ENCODE measurements at places on chromosomes 3 and 15. TPM values are rescaled to one million over a fixed set of nuclear protein-coding genes. Genes with fewer than 3 reads are reported as not detected.

Gene GPR87
- not detected for polyA plus RNA-seq

DNA sequence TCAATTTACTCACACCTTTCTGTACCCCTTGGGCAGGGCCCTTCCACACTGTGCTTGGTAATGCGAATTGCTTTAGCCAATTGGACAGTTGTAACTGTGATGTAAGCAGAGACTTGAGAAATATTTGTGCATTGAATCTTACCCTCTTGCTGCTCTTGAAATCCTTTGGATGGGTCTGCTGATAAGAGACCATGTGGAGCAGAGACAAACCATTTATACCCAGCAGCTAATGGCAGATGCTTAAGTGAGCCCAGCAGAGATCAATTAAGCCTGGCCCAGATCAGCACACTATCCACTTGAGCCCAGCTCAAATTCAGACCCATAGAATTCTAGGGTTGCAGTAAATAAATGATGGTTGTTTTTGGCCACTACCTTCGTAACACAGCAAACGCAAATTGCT is 19.3 kb downstream of the MUC13 start:
- no peaks in the 10 kb centered on the region for H3K4me1 ChIP-seq
- H3K36me3 ChIP-seq: no peaks in the 10 kb centered on the region
- no peak for DNase-seq
- H3K4me3 ChIP-seq: no peak overlapping the region
- no peaks in the 10 kb centered on the region for H3K27me3 ChIP-seq

- no peak overlapping the region for H3K4me3 ChIP-seq
- H3K36me3 ChIP-seq: no peaks in the 10 kb centered on the region
- no peaks in the 10 kb centered on the region for H3K4me1 ChIP-seq
- H3K27ac ChIP-seq: no peak overlapping the region
These were observed 8.2 kb upstream of the DUSP7 start for GRCh38 chr3:52064561-52064960.

- H3K4me3 ChIP-seq: no peak overlapping the region
- H3K4me1 ChIP-seq: no peaks in the 10 kb centered on the region
- H3K27ac ChIP-seq: no peak overlapping the region
- no peaks in the 10 kb centered on the region for H3K27me3 ChIP-seq
These were observed 72.2 kb downstream of the NR1D2 start for GRCh38 chr3:24017305-24017704.

Gene PRSS50
- polyA plus RNA-seq: 1.1 TPM

GRCh38 chr15:31799715-31800321 is 230.5 kb upstream of the CHRNA7 start:
- H3K4me3 ChIP-seq: no peak overlapping the region
- H3K36me3 ChIP-seq: no peaks in the 10 kb centered on the region
- no peak overlapping the region for H3K27ac ChIP-seq

DNA sequence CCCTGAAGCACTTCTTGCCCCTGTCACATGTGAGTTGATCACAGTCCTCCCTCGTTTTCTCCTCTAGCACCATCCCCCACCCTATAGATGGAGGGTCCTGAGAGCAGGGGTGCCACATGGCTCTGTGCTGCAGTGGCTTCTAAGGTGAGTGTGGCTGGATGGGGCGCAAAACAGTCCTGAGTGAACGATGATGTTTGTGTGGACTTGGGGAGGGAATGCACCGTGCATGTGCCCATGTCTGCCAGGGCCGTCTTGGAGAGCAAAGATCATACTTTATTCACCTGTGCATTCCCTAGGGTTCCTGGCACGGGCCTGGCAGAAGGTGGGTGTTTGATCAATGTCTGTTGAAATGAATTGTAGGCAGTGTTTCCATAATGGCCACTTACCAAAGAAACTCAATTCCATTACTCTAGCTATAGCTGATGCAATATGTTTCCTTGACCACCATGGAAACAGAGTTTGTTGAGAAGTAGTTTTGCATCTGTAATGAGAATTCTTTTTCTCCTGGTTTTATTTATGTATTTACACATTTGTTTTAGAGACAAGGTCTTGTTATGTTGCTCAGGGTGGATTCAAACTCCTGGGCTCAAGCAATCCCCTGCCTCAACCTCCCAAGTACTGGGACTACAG is 58.0 kb downstream of the ABTB1 start:
- no peaks in the 10 kb centered on the region for H3K36me3 ChIP-seq
- no peak overlapping the region for H3K27ac ChIP-seq
- H3K4me1 ChIP-seq: peaks cover 69% of the 10 kb centered on the region
- DNase-seq: no peak
- H3K4me3 ChIP-seq: no peak overlapping the region

DNA sequence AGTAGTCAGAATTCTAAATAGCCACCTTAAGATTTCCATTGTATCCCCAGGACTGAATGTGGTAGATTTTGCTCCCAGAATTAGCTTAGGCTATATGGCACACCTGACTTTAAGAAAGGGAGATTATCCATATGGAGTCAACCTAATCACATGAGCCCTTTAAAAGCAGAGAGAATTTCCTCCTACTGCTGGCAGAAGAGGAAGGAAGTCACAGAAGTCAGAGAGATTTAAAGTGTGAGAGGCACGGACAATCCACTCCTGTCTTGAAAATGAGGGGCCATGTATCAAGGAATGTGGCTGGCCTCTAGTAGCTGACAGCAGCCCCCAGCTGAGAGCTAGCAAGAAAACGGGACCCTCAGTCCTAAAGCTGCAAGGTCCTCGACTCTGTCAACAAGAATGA is 26.8 kb downstream of the LRRC31 start:
- H3K27me3 ChIP-seq: no peaks in the 10 kb centered on the region
- H3K4me1 ChIP-seq: no peaks in the 10 kb centered on the region
- no peak for DNase-seq
- no peaks in the 10 kb centered on the region for H3K36me3 ChIP-seq
- no peak overlapping the region for H3K27ac ChIP-seq

Gene ST3GAL6
- polyA plus RNA-seq: 23.0 TPM

Gene CA12
- polyA plus RNA-seq: 1.9 TPM

DNA sequence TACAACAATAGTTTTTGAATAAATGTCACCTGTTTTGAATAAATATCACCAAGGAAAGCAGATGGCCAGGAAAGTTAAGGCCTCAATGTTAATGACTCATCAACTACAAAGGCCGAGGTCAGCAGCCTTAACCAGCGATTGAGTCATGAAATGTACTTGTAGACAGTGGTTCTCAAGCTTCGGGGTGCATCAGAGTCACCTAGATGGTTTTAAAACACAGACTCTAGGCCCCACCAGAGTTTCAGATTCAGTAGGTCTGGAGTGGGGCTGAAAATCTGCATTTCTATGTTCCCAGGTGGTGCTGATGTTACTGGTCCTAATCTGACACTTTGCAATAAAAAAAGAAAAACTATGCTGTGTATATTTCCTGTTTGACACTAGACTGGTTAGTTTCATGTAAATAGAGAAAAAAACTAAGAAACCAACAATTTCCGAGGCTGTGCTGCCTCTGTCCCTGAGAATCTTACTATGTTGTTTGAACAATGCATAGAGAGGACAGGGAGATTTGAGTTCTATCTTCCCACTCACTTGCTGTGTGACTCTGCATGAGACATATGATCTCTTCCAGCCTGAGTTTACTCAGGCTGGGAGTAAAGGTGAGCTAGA is 9.8 kb downstream of the RAB27A start:
- H3K4me3 ChIP-seq: no peak overlapping the region
- no peaks in the 10 kb centered on the region for H3K36me3 ChIP-seq
- no peaks in the 10 kb centered on the region for H3K27me3 ChIP-seq

DNA sequence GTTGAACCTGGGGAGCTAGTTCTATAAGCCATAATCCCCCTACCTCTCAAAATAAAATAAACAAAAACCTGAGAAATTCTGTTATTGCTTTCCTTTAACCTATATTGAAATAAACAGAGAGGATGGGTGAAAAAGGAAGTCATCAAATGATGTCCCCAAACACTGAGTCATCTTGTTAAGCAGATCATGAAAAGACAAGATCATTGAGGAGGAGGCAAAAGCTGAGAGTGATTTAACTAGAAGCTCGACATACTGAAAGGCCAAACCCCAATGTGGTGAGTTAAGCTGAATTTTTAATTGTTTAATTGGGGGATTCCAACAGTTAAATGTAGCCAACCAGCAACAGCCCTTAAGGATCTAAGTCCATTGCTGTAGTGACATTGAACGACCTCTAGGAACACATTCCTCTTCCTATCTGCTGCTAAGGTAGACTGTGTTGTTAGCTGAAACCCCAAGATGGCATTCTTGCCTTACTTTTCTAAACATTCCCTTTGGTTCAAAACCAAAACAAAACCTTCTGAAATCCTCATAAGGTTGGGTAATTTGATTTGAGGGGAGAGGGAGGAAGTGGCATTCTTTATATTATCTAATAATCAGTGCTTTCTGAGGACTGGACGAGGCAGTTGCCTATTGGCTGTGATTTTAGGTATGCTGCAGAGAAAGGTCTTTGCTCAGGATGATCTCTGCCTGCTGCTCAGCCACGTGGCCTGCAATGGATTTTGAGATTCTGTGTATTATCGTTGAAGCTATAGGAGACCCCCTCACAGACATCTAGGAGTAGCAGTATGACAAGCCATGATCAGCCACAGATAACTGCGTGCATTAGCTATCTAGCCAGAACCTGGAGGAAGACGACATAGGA is 62.7 kb upstream of the BNIP2 start:
- no peaks in the 10 kb centered on the region for H3K4me1 ChIP-seq
- peaks cover 13% of the 10 kb centered on the region for H3K27me3 ChIP-seq
- no peak overlapping the region for H3K27ac ChIP-seq
- no peak for DNase-seq
- no peak overlapping the region for H3K4me3 ChIP-seq

Gene SCAANT1
- 1.5 TPM for polyA plus RNA-seq

DNA sequence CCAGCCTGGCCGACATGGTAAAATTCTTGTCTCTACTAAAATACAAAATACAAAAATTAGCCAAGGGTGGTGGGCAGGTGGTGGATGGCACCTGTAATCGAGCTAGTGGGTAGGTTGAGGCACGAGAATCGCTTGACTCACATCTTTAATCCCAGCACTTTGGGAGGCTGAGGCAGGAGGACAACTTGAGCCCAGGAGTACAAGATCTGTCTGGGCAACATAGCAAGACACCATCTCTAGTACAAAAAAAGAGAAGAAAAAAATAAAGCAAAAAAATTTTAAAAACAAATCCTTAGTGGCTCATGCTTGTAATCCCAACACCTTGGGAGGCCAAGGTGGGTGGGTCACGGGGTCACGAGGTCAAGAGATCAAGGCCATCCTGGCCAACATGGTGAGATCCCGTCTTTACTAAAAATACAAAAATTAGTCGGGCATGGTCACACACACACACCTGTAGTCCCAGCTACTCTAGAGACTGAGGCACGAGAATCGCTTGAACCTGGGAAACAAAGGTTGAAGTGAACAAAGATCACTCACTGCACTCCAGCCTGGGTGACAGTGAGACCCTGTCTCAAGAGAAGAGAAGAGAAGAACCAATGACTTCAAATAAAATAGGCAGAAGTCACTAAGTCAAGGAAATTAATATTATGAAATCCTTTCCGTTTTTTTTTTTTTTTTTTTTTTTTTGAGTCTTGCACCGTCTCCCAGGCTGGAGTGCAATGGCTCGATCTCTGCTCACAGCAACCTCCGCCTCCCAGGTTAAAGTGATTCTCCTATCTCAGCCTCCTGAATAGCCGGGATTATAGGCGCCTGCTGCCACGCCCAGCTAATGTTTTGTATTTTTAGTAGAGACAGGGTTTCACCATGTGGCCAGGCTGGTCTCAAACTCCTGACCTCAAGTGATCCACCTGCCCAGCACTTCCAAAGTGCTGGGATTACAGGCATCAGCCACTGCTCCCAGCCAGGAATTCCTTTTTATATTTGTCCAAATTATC is 4.9 kb downstream of the RHOA start:
- H3K4me1 ChIP-seq: peaks cover 86% of the 10 kb centered on the region
- H3K27ac ChIP-seq: peak overlapping the region; percentile 54
- DNase-seq: no peak
- H3K4me3 ChIP-seq: peak overlapping the region; percentile 4
- H3K36me3 ChIP-seq: no peaks in the 10 kb centered on the region

Gene SH2D7
- 0.69 TPM for polyA plus RNA-seq

GRCh38 chr3:58298190-58298589 is 7.9 kb upstream of the RPP14 start:
- no peaks in the 10 kb centered on the region for H3K36me3 ChIP-seq
- no peak for DNase-seq
- H3K4me1 ChIP-seq: no peaks in the 10 kb centered on the region
- peaks cover 39% of the 10 kb centered on the region for H3K27me3 ChIP-seq
